ENCODE measurements at places on chromosomes 7 and 10. TPM values are rescaled to one million over a fixed set of nuclear protein-coding genes. Genes with fewer than 3 reads are reported as not detected.

Gene TMEM236
- 0.49 TPM for total RNA-seq

DNA sequence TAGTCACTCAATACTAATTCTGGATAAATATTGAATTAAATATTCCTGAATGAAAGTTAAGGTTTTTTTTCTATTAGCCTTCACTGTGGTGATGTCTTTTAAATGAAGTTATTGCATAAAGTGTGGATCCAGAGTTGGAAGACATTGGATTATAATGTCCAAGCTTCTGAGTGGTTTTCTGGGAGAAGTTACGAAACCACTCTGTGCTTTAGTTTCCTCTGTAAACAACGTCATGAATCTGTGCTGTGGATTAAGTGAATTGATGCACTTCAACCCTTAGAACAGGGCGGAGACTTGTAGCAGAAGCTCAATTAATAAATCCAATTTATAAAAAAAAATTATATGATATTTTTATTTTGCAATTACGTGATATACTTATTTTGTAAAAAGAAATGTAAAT is 271.7 kb downstream of the BICC1 start:
- no peak for DNase-seq

- DNase-seq, result no peak
These were observed 4.9 kb downstream of the GCK start for GRCh38 chr7:44184206-44184872.

DNA sequence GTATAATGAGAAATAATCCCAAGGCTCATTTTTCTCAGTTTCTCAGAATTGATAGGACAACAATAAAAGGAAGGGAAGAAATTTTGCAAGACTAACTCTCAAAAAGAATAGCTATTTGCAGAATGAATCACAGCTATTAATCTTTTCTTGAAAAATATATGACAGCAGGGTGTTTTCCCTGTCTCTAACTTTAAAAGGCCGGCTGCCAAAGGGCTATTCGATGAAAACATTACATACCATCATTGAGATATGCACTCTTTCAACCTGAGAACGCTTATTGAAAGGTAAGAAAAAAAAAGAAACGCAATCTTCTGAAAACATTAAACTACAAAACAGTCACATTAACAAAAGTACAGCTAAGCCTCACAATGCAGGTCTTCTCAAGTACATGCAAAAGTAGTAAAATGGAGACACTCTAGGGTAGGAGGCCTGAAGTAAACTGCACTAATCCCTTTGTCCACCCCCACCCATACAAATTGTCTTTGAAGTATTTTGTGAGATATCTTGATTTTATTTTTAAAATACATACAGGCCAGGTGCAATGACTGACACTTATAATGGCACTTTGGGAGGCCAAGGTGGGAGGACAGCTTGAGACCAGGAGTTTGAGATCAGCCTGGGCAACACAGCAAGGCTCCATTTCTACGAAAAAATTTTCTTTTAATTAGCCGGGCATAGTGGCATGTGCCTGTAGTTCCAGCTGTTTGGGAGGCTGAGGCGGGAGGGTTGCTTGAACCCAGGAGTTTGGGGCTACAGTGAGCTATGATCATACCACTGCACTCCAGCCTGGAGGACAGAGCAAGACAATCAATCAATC is 83.0 kb downstream of the PARD3 start:
- no peak for DNase-seq

DNA sequence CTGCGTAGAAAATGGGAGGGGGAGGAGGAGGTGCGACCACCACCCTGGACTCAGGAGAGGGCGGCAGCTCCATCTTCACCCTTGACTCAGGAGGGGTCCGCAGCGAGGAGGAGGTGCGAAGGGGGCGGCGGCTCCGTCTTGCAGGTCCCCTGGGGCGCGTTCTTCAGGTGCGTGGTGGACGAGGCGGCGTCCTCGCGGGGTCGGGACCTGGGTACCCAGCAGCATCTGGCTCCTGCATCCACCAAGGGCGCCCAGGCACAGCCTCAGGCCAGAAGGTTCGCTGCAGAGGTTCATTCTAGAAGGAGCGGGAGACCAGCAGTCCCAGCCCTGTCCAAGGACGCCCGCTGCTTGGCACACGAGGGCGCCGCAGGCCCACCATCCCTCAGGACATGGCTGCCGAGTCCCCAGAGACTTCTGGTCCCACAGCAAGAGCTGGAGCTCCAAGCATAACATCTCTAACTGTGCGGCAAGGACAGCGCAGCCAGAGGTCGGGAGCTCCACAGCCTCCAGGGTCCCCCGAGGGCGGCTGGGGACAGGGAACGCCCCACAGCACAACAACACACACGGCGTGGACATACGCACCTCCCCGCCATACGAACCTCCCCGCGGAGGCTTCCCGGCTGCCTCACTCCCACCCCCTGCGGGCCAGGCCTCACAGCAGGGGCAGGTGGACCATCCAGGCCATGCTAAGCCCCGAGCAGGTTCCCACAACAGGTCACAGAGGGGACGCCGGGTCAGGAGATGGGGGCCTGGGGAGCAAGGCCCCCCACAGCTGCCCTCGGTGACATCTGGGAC is 16.8 kb upstream of the DPYSL4 start:
- DNase-seq, result no peak

All from sciatic nerve (tissue), 2 donors.